Esophagus squamous epithelium (tissue), 5 donors: ENCODE measurements at places on chromosomes 5 and 9.

GRCh38 chr5:124743602-124744169 lies 2.8 kb downstream of the ZNF608 start:
- DNase-seq: no peak

DNA sequence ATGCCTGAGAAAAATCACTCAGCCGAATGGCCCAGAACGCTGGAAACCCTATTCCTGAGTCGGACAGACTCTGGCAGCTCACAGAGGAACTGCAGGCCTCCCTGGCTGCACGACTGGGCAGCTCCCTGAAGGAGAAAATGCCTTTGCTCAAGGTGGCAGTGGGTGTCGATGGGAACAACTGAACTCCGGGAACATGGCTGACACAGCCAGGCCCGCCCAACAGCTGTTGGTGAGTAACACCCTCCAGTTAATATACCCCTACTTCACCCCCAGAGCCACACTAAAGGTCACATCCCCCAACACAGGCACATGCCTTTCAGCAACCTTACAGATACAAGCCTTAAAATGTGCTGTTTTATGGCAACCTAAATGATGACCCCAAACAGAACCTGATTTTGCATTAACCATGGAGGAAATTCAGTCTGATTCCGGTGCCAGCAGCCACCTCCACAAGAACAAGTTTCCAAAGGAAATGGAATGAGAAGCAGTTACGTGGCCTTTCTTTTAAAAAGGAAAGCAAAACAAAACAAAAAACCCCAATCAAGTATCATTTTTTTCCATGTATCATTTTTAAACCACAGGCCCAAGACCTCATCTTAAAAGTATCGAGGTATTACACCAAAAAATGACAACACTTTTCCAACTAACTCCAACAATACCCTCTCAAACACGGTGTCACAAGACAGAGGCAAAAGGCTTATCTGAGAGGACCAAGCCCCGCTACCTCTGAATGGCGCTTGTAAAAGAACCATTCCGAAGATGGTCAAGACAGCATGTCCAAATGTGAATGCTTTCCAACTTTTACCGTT lies 3.1 kb downstream of the KLF9 start:
- no peak for DNase-seq

- DNase-seq: no peak
These were observed 159.1 kb upstream of the ACOT12 start for GRCh38 chr5:81552852-81553566.

- no peak for DNase-seq
These were observed 37.3 kb upstream of the WWC1 start for GRCh38 chr5:168254013-168254693.

- no peak for DNase-seq
These were observed 17.3 kb downstream of the TRIM7 start for GRCh38 chr5:181187500-181188213.

GRCh38 chr9:96515621-96516470 lies 65.9 kb downstream of the HABP4 start:
- no peak for DNase-seq

DNA sequence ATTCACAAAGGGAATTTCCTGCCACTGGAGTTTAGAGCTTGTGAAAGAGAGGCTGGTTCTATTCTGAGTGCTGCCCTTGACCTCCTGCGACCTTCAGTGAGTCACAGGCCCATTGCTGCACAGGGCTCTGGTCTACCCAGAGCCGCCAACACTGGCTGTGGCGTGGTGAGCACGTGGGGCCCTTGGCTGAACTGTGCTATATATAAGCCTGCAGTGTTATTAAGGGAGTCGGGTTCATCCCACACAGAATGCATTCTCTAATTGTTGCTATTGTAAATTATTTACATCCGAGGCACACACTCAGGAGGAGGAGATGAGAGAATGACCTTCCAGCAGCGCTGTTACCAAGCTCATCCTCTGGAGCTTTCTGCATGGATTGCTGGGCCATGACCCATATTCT lies 47.1 kb downstream of the BRINP1 start:
- no peak for DNase-seq

GRCh38 chr5:56769875-56770604 lies 45.3 kb upstream of the MAP3K1 start:
- DNase-seq: no peak

GRCh38 chr9:102642651-102643050 lies 352.5 kb upstream of the CYLC2 start:
- no peak for DNase-seq

- DNase-seq: no peak
These were observed 18.4 kb downstream of the PTGS1 start for GRCh38 chr9:122389195-122389594.

DNA sequence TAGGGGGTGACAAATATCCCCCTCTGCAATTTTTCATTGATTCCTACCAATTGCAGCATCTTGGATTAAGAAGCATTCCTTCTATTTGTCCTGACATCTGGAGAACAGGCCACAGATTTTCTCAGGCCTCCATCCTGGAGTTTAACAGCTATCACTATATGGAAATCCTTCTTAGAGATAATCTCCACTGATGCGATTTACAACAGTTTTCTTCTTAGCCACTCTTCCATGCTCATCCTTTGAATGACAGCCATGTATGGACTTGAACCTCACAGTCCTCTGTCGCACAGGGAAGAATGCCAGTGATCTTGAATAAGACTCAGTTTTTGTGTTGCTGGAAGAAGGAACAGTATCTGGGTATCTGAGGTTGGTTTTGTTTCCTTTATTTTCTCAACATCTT lies 73.2 kb downstream of the PGM5 start:
- DNase-seq: no peak

- no peak for DNase-seq
These were observed 849.6 kb upstream of the DMAC1 start for GRCh38 chr9:8649160-8649559.

GRCh38 chr5:33981408-33982162 lies 2.9 kb downstream of the SLC45A2 start:
- no peak for DNase-seq

GRCh38 chr9:125650271-125650737 lies 56.7 kb downstream of the MAPKAP1 start:
- no peak for DNase-seq

DNA sequence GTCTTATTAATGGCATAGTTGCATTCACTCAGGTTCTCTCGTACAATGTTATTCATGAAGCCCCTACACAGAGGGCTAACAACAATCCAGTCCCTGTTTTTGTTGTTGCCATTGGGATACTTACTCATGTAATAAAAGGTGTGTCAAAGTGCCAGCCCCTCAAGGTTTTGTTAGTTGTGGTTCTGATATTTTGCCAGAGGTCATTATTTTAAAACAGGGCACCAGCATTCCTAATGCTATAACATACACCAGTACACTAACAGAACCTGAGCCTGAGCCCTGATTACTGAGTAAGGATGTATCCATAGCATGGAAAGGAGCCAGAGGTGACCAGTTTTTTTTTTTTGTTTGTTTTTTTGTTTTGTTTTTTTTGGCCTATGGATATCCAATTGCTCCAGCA lies 50.2 kb downstream of the SMC2 start:
- no peak for DNase-seq

DNA sequence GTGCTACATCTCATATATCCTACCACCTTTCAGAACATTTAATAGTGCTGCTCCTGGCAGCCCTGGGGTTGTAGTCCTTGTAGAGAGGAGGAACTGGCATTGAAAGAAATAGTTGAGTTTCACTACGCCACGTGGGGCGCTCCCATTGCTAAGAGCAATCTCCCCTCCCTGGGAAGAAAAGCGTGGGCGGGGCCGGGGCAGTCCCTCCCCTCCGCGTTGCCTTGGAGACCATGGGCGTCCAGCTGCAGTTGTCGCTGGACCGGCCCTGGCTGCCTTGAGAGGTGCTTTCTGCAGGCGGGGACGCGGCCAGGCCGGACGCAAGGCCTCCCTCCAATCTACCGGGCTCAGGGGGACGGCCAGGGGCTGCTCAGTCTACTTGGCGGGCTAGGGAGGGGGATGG lies 368 bp upstream of the CCDC180 start:
- DNase-seq: no peak

DNA sequence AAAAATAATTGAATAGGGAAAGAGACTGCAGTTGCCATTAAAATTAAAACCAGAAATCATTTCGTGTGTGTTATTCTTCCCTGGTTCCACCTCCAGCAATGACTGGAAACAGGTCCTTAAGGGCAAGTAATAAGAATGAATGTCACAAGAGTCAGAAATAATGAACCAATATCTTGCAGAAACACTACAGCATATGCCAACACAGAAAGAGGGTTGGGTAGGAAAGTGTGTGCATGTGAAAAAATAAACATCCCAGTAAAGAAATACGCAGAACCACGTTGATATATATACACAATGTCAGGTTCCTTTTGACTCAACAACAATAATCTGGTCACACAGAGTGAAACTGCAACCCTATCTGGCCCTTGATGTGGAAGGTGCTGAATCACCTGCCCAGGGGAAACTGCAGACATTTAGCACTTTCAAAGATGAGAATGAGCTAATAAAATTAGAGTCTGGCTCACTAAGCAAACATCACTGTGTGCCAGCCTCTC lies 15.0 kb downstream of the HMHB1 start:
- DNase-seq: no peak

DNA sequence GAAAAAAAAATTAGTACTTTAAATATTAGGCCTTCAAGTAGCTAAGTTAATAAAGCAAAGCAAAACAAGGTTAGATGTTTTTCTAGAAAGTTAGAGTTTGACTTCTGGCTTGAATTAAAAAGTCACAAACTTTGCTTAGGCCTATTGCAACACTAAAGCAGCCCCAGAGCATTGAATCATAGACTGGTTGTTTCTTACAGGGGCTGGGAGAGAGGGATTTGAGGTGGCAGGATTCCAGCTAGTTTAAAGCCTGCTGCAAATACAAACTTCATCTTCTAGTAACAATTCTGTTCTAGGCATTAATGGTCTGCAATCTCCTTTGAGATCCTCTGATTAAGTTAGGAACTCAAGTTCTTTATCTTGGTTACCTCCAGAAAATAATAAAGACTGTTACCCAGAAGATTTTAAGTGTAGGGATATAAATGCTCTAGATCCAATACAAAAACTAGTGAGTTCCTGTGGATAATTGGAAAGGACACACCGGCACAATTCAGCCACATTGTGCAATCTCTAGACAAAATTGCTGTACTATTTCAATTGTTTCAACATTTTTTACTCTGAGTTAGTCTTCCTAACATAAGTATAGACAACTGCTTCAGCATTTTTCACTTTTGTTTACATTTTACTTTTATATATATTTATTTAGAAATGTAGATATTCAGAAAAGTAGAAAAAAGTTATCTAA lies 12.6 kb downstream of the OR13C5 start:
- no peak for DNase-seq

- DNase-seq: no peak
These were observed 133.4 kb downstream of the TRPM3 start for GRCh38 chr9:70987986-70988385.

DNA sequence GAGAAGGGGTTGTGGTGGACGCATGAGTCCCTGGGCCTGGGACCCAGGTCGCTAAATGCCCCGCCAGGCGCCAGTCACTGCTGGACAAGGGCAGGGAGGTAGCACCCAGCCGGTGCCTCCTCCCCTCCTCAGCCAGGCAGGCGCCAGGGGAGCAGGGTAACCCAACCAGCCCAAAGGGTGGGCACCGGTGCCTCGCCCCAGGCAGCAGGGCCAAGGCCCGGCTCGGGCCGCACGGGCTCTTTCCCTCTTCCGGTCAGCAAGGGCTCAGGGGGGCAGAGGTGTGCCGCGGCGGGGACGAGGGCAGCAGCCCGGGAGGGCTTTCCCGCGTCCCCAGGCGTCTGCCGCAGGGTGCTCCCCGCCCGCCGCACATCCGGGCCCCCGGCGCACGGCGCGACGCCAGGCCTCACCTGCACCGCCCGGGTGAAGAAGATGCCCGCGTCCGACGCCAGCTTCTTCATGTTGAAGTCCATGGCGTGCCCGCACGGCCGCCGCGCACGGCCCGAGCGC lies 393 bp downstream of the SH3GLB2 start:
- no peak for DNase-seq

DNA sequence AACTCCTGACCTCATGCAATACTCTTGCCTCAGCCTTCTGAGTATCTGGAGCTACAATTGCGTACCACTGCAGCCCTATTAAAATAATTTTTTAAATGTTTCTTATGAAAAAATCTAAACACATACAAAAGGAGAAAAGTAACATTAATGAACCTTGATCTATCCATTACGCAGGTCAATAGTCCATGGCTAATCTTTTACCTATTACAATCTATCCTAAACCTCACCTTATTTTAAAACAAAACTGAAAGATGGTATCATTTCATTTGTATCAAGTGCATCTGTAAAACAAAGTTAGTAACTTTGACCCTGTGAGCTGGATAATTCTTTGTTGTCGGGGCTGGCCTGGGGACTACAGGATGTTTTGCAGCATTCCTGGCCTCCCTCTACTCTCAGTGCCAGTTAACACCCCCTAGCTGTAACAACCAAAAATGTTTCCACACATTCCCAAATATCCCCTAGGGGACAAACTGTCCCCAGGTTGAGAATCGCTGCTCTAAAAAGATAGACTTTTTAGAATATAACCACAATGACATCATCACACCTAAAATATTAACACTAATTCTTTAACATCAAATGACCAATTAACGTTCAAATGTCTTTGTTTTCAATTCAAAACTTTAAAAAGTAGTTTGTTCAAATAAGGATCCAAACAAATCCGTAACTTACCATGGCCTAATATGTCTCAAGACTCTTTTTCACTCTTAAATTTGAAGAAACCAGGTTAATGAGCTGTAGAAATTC lies 54.8 kb downstream of the RNF38 start:
- DNase-seq: no peak

GRCh38 chr5:138654281-138654867 lies 79.2 kb upstream of the HSPA9 start:
- DNase-seq: no peak
